MCF 10A (cell line): ENCODE measurements at places on chromosomes 3 and 15. TPM values are rescaled to one million over a fixed set of nuclear protein-coding genes. Genes with fewer than 3 reads are reported as not detected.

Gene ROPN1
- total RNA-seq, result not detected in 2 replicates

Gene TF
- 0.12 and 0.19 TPM in 2 replicates for total RNA-seq

Gene TICRR
- 6.6 and 8.5 TPM in 2 replicates for total RNA-seq

Gene FRG2C
- total RNA-seq, result not detected in 2 replicates

Gene SLC12A1
- not detected in 2 replicates for total RNA-seq

Gene DNASE1L3
- total RNA-seq, result not detected in 2 replicates

Gene AADAC
- total RNA-seq, result not detected in 2 replicates

Gene LIPH
- 0.07 and 0.32 TPM in 2 replicates for total RNA-seq

Gene VEPH1
- 2.4 TPM in 2 replicates for total RNA-seq

Gene DPPA2
- not detected in 2 replicates for total RNA-seq

Gene SPATA12
- total RNA-seq, result 0.12 TPM in 1 of 2 replicates, not detected in the other

Gene PPARG
- 7.1 and 12.4 TPM in 2 replicates for total RNA-seq

Gene DNAH12
- total RNA-seq, result 0.47 and 0.58 TPM in 2 replicates

Gene GOLGA8H
- 0.70 and 0.71 TPM in 2 replicates for total RNA-seq

Gene AGBL1
- total RNA-seq, result not detected in 2 replicates

Gene SCN11A
- total RNA-seq, result 0.05 TPM in 1 of 2 replicates, not detected in the other

Gene SLC9C1
- not detected in 2 replicates for total RNA-seq
